ENCODE measurements at places on chromosomes 7 and 10.

GRCh38 chr10:96402417-96403305 lies 43.9 kb upstream of the OPALIN start:
- no peaks in the 10 kb centered on the region for H3K36me3 ChIP-seq
- no peak overlapping the region for H3K27ac ChIP-seq
- H3K4me1 ChIP-seq = no peaks in the 10 kb centered on the region
- peaks cover 46% of the 10 kb centered on the region for H3K27me3 ChIP-seq
- H3K4me3 ChIP-seq = no peak overlapping the region

- no peaks in the 10 kb centered on the region for H3K36me3 ChIP-seq
- DNase-seq = no peak
- H3K27ac ChIP-seq = no peak overlapping the region
Observed at GRCh38 chr7:391411-391951, 101.5 kb downstream of the FOXL3 start.

- peak overlapping the region; percentile 100 for H3K27ac ChIP-seq
- H3K36me3 ChIP-seq = peaks cover 81% of the 10 kb centered on the region
- no peaks in the 10 kb centered on the region for H3K27me3 ChIP-seq
Observed at GRCh38 chr7:105015390-105015965, 1.5 kb downstream of the KMT2E start.

DNA sequence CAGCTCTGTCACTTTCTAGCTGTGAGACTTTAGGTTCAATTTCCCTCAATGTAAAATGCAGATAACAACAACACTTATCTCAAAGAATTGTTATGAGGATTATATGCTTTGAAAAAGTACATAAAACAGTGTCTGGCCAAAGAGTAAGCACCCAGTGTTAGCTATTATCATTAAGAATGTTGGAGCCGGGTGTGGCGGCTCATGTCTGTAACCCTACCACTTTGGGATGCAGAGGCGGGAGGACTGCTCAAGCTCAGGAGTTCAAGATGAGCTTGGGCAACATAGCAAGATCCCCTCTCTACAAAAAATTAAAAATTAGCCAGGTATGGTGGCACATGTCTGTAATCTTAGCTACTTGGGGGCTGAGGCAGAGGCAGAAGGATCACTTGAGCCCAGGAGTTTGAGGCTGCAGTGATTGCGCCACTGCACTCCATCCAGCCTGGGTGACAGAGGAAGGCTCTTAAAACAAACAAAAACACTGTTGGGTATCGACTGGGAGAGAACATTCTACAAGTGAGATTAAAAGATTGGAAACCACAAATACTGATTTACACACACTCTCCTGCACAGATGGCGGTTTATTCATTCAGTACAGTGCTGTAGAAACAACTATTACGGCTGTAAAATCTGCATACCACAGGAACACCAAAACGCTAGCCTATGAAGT lies 107.3 kb downstream of the PROSER2 start:
- H3K4me1 ChIP-seq = no peaks in the 10 kb centered on the region
- no peaks in the 10 kb centered on the region for H3K27me3 ChIP-seq
- peaks cover 88% of the 10 kb centered on the region for H3K36me3 ChIP-seq

DNA sequence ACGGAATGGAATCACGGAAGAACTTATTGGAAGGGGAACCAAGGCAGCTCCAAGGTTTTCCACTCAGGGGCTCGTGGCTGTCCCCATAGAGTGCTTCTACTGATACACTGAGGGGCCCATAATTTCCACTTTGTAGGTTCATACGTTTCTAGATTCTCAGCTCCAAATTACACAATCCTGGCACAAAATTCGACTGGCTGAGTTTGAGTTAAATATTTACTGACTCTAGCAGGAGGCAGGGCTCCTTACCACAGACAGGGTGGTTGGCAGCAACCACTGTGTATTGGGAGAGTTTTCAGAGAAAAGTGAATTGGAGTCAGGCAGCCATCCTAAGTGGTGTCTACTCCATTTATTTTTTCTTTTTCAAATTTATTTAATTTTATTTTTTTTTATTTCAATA lies 55.4 kb upstream of the SEC61G start:
- peaks cover 11% of the 10 kb centered on the region for H3K27me3 ChIP-seq
- no peak overlapping the region for H3K4me3 ChIP-seq
- H3K27ac ChIP-seq = no peak overlapping the region
- H3K36me3 ChIP-seq = no peaks in the 10 kb centered on the region

DNA sequence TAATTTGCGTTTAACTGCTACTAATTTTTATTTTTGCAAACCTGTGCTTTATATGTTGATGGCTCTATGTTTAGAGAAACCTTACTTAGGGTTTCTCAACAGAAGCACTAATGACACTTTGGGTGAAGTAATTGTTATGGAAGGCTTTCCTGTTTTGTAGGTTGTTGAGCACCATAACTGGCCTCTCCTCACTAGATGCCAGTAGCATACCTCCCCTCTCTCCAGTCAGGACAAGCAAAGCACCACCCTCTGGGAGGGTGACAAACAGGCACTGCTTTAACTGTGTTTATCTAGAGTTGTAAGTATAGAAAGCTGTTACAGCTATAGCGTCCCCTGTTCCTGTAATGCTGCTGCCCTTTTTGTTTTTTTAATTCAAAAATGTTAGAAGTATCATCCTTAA lies 60.9 kb downstream of the WAC start:
- peaks cover 93% of the 10 kb centered on the region for H3K36me3 ChIP-seq
- H3K4me1 ChIP-seq = peaks cover 63% of the 10 kb centered on the region
- H3K27ac ChIP-seq = peak overlapping the region; percentile 13
- H3K4me3 ChIP-seq = no peak overlapping the region
- no peaks in the 10 kb centered on the region for H3K27me3 ChIP-seq
- no peak for DNase-seq

DNA sequence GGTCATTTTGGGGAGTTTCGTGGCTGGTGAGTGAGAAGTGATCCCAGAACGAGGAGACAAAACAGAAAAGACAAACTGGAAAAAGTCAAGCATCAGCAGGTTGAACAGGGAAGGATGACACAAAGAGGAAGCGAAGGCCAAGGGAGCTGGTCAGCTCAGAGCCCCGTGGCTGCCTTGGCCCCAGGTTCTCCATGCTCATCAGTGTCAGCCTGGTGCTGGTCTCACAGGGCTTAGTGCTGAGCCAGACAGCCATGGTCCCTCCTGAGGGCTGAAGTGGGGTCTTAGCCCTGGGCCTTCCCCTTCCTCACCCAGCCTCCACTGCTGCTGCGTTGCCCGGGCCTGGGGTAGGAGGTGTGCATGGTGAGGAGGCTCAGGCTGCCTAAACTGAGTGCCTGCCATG lies 183.6 kb downstream of the PFKFB3 start:
- peaks cover 10% of the 10 kb centered on the region for H3K36me3 ChIP-seq
- no peak for DNase-seq
- H3K27ac ChIP-seq = no peak overlapping the region
- H3K4me3 ChIP-seq = no peak overlapping the region
- no peaks in the 10 kb centered on the region for H3K27me3 ChIP-seq

Data from activated T-cell treated with anti-CD3 and anti-CD28 coated beads, Interleukin-2, amount 50 U/mL, for 24 hours (primary cell).